ENCODE measurements at places on chromosomes 13 and 19.
A peak's percentile ranks its signal among the peaks of the same experiment; 100 is the strongest.

DNA sequence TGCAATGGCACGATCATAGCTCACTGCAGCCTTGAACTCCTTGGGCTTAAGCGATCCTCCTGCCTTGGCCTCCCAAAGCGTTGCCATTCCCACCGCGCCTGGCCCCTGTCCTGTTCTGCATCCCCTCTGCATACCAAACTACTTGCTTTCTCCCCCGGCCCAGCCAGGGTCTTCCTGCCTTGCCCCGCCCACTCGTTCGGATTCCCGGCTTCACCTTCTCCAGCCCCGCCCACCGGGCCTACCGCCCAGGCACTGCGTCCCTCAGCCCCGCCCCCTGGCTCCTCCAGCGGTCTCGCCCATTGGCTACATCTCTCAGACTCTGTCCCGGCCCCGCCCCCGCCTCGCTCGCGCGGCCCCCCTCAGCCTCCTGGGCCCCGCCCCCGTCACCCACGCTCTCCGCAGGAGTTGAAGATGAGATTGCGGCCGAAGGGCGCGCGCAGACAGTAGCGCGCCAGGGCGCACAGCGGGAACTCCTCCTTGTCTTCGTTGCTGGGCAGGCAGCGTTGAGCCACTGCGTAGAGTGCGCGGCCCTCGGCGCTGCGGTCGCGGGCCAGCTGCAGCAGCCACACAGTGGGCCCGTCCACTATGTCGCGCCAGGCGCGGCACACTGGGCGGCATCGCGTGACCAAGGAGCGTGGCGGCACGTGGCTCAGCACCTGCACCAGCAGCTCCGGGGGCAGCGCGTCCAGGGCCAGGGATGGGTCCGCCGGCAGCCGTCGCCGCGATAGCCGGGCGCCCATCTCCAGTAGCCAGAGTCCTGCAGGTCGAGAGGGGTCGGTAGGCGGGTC is 19.0 kb downstream of the MRPS12 start:
- DNase-seq, result peak; percentile 89

- no peak for DNase-seq
These were observed 211.1 kb downstream of the TEX29 start for GRCh38 chr13:111531505-111531904.

- DNase-seq, result no peak
These were observed 651 bp upstream of the POLR1D start for GRCh38 chr13:27621116-27621365.

DNA sequence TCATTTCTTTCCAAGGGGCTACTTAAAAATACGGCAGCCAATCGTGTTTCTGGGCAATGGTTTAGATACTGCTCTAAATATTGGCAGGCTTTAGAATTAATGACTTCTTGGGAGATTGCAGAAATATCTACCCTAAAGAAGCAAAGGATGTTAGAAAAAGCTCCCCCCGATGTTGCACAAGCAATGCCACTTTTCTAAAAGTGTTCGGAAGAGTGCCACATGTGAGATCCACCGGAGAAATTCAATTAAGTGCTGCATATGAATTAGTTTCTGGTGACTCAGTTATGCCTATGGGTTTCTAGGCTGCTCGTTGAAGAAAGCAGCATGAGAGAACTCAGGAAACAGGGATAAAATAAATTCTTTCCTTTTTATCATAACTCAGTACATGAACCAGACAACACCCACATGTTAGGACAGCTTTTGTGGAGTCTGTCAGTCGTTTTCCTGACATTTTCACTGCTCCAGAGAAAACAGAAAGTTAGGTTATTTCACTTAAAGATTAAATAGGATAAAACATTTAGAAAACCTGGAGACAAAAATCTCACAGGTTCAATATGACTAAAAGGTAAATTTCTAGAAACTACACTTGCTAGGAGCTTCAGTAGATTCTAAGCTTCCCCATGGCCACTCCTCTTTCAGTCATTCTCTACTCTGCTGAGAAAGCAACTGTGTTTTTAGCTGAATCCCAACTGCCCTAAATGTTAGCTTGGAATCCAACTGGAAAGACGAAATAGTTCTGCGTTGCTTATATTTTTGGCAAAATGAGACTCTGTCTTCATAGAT is 244.7 kb downstream of the DCLK1 start:
- DNase-seq, result no peak

- no peak for DNase-seq
These were observed 214.0 kb downstream of the ENOX1 start for GRCh38 chr13:43572656-43573360.
